Aorta (tissue), 5 donors: ENCODE measurements at places on chromosomes 16 and 17. TPM values are rescaled to one million over a fixed set of nuclear protein-coding genes. Genes with fewer than 3 reads are reported as not detected.

ADGRG1 gene
- total RNA-seq, result 33.0 TPM

SLC35G6 gene
- not detected for total RNA-seq

IKZF3 gene
- 1.7 TPM for total RNA-seq

ASGR1 gene
- 3.9 TPM for total RNA-seq

GRB2 gene
- 106 TPM for total RNA-seq
